ENCODE measurements at places on chromosomes 2 and 18.

DNA sequence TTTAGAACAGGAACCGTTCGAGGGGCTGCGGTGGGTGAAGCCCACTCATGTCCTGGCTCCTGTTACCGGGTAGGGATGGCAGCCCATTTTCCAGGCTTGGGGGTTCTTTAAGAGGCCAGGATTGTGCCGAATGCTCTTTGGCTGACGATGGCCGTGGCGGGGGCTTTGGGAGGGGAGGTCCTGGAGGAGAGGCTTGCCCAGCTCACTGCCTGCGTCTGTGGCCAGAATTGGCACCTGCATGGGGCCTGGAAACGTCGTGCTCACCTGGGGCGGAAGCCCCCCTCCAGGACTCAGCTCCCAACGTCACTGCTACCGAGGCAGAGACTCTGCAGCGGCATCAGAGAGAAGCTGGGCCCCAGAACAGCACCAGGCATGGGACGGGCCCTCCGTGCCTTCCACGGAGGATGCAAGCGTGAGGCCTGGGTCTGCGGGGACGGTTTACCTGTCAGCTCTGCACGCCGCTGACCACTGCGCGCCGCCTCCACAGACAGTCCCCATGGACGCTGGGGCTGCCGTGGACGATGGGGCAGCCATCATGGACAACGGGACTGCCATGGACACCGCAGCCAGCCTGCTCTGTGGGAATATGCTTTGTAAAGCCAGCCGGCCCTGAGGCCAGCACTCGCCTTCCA, 82.9 kb downstream of the NFATC1 start:
- DNase-seq: no peak

DNA sequence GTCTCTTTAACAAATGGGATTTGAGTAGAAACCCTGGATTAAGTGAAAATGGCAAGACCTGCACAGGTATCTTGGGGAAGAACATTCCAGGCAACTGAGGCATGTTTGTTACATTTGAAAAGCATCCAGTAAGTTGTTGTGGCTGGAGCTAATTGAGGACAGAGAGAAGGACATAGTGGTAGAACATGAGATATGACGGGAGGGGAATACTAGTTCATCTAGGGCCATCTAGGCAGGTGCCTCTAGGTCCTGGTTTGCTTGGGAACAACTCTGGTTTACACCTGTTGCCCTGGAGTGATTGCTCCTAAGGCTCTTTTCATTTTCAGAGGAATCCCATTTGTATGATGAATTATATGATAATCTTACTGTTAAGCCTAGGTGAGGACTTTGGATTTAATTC, 19.7 kb upstream of the CCDC141 start:
- DNase-seq: no peak

GRCh38 chr2:24121469-24121868, 1.7 kb downstream of the PFN4 start:
- DNase-seq: no peak

DNA sequence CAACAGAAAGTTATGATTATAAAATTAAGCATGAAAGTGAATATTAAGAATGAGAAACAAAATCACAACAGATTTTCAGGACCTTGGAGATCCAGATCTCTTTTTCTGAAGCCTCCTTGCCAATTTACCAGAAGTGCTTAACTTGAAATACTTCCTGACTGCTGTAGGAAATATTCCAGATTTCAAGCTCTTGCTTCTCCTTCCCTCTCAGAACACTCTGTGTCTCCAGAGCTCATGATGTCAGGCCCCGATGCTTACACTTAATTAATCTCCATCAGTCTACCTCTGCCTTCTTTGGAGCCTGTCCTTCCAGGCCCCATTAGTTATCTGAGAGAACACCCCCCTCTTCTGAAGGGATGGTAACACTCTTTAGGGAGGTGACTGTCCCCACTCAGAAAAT, 20.7 kb upstream of the NT5C1B start:
- no peak for DNase-seq

- DNase-seq: no peak
Observed at GRCh38 chr18:27860701-27861107, 316.2 kb downstream of the CDH2 start.

DNA sequence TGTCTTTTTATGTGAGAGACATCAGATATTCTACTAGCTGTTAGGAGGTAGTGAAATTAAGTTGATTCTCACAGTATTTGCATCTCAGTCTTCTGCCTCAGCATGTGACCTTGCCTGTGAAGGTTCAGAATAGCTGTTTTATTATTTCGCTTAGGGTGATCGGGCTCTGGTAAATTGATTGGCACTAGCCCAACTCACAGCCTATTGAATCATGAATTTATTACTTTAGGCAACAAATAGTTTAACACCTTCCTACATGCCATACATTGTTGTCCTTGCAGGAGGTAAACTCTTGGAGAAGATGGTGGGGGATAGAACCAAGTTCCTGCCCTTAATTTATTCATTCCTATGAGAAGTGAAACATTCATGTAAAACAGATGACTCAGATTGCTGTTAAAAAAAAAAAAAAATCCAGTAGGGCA, 101.9 kb downstream of the GPD2 start:
- no peak for DNase-seq

DNA sequence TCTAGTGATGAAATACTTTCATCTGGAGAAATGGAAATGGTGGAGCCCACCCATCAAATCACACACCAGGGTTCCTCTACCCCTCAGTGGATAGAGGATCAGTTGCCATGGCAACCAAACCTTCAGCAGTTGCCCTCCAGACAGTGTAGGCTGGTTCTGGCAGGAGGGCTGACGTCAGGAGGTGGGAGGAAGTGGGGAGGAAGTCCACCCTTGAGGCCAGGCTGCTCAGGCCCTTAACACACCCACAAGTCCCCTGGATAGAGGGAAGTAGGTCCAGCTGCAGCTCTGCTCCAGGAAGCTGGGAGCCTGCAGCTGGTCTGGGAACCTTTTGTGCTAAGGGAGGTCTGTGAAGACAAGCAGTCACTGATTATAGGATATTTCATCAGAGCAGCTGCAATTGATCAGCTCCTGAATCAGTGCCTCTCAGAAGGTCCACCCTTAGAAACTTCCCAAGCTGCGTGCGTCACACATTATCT, 186.6 kb downstream of the MTX2 start:
- DNase-seq: no peak

DNA sequence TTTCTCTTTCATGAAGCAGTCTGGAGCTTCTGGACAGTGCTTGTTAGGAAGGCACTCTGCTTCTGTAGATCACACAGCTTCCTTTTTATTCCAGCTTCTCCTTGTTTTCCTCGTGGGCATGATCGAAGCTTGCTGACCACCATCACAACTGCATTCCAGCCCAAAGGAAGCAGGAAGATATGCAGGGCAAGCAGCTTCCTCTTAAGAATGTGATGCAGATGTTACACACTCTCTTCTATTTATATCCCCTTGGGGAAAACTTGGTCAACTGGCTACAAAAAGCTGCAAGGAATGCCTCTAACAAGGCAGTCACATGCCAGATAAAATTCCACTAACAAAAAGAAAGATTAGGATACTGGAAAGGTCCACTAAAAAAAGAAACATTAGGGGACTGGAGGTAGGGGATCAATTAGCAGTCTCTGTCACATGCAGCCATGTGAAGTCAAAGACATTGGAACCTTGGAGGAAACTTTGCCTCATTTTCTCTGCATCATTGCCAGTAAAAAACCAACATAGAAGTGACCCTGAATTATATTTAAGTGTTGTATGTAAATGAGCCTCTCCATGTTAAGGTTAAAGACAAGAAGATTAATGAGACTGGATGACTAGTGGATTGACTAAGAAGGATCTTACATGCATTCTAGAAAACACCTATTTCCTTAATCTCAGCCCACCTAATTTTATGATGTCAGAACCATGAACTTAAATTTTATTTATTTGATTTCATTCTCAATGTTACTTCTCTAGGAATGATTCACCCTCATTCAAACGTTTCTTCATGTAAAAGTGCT, 98.3 kb downstream of the NAB1 start:
- DNase-seq: no peak

GRCh38 chr2:234792621-234793022, 159.2 kb upstream of the SH3BP4 start:
- no peak for DNase-seq

GRCh38 chr18:24195296-24196053, 56.6 kb downstream of the CABYR start:
- DNase-seq: no peak

DNA sequence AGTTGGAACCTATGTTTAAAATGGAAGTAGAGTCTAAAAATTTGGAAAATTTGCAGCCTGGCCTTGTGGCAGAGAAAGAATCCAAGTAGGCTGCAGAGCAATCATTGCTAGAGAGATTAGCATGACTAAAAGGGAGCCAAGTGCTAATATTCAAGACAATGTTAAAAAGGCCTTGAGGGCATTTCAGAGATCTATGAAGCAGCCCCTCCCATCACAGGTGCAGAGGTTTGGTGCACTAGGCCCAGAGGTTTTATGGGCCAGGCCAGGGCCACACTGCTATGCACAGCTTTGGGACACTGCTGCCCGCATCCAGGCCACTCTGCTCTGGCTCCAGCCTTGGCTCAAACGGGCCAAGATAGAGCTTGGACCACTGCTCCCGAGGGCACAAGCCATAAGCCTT, 6.7 kb upstream of the IL1A start:
- no peak for DNase-seq

- DNase-seq: no peak
Observed at GRCh38 chr2:204687776-204688175, 142.5 kb downstream of the PARD3B start.

DNA sequence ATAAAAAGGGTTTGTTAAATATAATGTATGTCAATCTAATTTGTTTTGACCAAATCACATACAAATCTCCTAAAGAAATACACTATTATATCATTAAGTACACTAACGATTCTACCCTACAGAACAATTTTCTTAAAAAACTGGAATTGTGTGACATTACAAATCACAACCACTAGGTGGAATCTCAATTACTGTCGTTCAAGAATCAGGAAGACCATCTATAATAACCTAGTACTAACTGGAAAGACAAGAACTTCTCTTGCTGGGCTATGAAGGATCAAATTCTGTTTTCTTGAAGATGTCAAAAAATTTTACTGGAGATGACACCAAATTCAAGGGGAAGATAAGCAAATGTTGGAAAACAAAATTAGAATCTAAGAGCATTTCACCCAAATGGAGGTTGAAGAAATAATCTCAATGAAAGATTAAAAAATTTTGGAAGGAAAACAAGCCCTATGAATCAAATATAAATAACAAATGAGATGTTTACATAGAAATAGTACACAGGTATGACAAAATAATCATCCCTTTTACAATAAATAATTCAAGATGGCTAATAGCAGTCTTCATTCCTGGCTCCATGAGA, 110.9 kb downstream of the STK39 start:
- peak; percentile 42 for DNase-seq

GRCh38 chr2:24110660-24111303, 12.4 kb downstream of the PFN4 start:
- no peak for DNase-seq

GRCh38 chr2:20594957-20595356, 55.9 kb downstream of the HS1BP3 start:
- no peak for DNase-seq

GRCh38 chr18:8516371-8517250, 92.6 kb upstream of the RAB12 start:
- DNase-seq: no peak

GRCh38 chr2:112881217-112881985, 29.6 kb upstream of the IL37 start:
- DNase-seq: peak; percentile 4

GRCh38 chr2:206859330-206859739, 80.0 kb upstream of the CPO start:
- DNase-seq: no peak

- no peak for DNase-seq
Observed at GRCh38 chr18:48879008-48879431, 71.7 kb downstream of the SMAD7 start.

- DNase-seq: no peak
Observed at GRCh38 chr2:195647302-195647701, 9.7 kb upstream of the SLC39A10 start.

DNA sequence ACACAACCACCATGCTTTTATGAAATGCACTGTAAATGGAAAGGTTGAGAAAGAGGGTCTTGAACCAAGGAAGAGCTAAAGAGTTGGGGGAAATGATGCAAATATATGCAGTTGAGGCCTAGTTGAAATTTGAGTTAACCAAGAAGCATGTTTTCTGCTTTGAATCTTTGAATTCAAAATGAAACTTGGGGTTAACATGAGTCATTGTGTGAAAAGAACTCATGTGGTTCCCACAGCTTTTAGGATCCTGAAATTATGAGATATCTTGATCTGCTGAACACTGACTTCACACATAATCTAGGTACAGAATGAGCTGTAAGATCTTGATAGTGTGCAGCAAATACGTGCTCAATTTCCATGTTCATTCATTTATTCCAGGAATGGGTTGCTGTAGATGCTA, 422.9 kb upstream of the TRIB2 start:
- DNase-seq: no peak

DNA sequence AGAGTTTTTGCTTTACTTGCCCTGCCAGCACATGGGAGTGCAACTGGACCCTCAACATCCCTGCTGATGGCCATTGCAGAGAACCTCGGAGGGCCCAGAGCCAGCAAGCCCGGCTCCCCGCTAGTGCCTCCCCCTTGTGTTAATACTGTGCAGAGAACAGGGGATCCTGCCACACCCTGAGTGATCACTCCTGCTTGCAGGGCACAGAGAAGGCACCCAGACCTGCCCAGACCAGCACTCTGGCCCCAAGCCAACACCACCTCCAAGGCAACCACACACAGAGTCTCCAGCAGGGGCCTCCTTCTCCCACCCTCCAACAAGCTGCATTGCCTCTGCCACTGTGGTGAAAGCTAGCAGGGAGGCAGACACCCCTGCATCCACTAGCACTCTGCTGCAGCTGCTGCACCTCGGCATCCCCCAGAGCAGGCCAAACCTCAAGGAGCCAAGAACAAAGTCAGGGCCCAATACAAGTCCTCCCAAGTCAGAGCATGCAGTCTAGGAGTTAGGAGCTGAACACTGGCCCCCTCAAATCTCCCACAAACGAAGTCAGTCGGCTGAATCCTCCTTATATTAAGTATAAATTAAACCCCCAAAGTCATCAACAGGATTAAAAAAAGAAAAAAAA, 157.7 kb downstream of the CCDC178 start:
- DNase-seq: no peak
